ENCODE measurements at places on chromosomes 1 and 21.

GRCh38 chr1:245156736-245157505 is 2.1 kb downstream of the KIF26B start:
- DNase-seq = no peak

DNA sequence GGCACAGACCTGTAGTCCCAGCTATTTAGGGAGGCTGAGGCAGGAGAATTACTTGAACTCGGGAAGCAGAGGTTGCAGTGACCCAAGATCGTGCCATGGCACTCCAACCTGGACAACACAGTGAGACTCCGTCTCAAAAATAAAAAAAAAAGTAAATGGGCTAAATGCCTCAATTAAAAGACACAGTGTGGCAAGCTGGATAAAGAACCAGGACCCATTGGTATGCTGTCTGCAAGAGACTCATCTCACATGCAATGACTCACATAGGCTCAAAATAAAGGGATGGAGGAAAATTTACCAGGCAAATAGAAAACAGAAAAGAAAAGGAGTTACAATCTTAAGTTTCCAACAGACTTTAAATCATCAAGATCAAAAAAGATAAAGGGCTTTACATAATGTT is 40.3 kb downstream of the ACBD6 start:
- DNase-seq = no peak

- no peak for DNase-seq
These were observed 59.5 kb upstream of the SLC2A1 start for GRCh38 chr1:43018121-43018520.

DNA sequence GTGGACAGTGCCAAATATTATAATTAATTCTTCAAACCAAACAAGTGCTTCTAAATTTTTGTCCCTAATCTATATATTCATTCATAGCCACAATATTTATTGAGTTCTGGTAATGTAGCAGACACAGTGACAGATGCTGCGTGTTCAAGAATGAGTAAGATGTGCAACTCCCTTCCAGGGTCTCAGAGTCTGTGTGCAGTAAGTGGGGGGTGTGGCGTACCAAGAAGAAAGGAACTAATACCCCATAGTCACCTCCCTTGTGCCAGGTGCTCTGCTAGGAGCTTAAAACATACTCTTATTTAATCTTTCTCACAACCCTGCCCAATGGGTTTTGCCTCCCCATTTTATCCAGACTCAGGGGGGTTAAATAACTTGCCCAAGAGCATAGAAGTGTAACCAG is 358.7 kb downstream of the BARHL2 start:
- no peak for DNase-seq

DNA sequence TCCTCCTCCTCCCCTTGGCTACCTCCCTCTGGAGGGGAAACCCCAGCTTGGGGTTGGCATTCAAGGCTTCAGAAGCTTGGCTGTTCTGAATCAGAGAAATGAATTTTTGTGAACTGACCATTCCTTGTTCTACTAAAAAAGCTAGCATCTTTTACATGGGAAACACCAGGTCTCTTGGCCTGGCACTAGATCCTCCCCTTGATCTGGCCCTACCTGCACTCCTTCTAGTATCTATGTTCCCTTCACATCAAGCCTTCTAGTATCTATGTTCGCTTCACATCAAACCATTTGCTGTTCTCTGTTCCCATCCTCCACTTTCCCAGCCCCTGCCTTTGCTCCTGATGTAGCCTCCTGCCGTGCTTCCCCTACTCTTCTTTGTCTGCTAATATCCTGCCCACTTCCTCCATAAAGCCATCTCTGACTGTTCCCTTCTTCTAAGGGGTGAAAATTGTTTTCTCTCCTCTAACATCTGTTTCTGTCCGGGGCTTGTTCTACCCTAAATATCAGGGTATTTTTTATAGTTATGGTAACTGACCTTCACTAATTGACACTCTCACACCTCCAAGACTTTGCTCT is 25.8 kb downstream of the FAM151A start:
- no peak for DNase-seq

- peak; percentile 41 for DNase-seq
These were observed 8.4 kb downstream of the FOXE3 start for GRCh38 chr1:47424336-47424982.

DNA sequence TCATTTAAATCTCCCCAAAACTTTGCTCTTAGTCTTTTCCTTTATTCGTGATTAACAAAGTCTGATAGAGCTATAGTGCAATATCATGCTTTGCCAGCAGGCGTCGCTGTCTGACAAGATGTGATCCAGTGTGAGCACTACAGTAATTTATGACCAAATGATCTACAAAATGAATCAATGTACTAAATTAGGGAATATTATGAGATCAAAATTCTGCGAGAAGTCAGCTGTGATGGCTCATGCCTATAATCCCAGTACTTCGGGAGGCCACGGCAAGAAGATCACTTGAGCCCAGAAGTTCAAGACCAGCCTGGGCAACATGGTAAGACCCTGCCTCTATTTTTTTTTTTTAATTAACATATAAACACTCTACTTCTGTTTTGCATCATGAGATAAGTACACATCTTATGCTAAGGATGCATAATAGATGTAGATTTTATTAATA is 3.6 kb upstream of the SPSB1 start:
- DNase-seq = no peak

DNA sequence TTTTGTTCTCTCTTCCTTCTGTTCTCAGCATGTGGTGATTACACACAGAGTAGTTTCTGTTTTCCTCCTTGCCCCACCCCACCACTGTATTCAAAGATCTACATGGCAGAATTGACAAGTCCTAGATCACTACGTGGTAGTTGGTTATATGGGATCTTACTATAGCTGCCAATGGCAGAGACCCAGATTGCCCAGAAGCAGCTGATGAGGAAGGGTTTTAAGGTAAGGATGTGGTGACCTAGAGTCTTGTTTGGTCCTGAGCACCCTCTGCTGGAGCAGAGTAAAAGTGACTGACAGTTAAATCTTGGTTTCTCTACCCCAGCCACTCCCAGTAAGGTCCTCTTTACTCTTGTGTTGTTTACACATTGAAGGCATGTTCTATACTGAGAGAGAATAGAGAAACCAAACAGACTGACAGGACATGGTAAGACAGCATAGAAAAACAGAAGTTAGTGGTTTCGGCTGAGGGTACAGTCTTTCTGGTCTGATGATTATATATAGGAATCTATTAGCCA is 22.8 kb upstream of the STRIP1 start:
- DNase-seq = no peak

Measured in NCI-H2171 (cell line).